ENCODE measurements at places on chromosomes 12 and 14.

DNA sequence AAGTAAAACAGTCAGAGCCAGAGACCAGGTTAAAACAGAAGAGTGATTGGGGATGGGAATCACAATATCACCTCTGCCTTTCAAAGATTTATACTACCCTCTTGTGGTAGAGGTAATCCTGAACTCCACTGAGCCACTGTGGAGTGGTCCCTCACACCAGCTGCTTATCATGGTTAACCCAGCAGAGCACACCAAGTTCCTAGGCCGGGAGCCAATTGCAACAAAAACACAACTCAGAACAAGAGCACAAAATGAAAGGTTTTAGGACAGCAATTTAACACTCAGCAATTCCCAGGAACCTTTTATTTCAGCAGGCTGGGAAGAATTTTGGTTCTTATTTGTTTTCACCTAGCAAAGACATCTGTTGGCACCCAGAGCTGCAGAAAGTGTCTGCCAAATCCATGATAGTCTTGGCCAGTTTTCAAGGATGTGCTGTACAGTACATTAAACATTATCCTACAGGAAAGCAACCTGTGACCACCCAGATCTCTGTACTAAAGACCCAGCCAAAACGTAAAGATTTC lies 220.5 kb upstream of the ATXN7L3B start:
- peak; percentile 40 for DNase-seq

DNA sequence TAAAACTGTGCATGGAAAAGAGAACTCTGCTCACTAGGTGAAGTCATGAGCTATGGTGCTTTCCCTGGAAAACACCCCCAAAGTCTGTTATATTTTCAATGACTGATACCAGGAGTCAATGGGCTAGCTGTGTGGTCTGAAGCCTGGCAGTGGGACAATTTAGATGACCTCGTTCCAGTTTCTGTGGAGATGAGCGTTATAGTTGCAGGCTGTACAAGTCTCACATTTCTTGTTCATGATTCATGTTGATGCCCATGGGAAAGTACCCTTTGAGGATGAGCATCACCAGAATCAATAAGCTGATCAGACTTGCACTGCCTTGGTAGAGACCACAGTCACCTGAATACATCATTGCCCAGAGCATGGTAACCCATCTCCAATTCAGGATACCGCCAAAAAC lies 70.7 kb downstream of the NOVA1 start:
- DNase-seq: no peak

DNA sequence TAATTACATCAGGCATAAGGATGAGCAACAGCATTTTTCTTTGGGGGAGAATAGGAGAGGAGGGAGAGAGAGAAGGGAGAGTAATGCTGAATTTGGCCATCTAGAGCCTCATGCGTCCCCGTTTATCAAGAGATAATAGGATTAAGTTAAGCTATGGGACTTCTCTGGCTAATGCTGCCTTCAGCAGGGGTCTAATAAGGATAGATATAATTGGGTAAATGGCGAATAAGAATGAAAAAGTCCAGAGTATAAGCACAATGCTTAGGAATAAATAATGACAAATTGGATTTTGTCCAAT lies 470.0 kb downstream of the EGLN3 start:
- DNase-seq: no peak

GRCh38 chr12:49733219-49734017 lies 7.9 kb upstream of the TMBIM6 start:
- DNase-seq: peak; percentile 27

DNA sequence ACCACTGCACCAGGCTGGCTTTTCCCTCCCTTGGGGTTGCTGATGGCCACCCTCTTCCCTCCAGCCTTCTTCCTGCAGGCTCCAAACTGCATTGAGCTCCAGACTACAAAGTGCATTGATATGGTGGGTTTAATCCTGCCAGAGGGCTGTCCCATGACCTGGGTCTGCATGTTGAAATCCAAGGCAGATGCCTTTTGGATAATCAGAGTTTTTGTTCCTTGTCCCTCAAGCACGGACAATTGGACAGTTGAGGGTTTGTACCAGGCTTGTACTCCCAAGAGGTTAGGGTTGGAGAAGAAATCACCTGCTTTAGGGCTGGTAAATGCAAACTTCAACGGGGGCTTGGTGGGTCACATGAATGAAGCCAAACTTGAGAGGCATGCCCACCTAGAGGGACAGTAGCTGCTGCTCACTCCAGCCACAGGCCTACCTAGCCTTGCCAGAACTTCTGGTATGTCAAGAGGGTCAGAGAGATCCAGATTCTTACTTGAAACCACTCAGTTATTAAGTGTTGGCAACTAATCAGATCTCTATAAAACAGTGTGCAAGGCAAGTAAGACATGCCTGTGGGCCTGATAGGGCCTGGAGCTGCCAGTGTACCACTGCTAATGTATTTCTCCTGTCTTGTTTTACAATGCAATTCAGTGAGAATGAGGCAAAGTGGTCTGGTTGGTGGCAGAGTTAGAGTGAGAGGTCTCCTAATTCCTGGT lies 21.7 kb upstream of the KRT83 start:
- no peak for DNase-seq

DNA sequence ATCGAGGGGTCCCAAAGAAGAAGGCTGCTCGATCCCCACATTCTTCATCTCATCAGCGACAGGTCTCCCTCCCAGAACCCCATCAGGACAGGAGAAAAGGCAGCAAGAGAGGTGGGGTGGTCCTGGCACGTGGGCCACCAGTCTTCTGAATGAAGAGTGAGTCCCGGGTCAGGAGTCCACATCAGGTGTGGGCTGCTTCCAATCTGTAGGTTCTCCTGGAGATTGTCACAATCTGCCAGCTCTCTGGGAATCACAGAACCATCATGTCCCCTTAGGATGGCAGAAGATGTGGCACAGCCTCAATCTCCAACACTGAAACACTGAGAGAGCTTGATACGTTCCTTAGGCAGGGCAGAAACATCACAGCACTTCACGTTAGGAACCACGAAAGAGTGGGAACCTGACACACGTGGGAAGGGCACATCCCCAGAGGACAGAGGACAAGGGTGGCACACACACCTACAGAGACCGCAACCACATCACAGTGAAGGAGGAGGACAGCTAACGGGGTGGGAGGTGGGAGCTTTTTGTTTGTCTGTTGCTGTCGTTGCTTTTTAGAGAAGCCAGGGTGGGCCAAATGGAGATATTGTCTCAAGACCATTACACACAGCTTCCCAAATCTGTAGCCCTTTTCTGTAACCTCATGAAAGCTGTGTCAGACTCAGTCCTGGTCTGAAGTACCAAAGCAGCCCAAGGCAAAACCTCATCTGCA lies 284.5 kb downstream of the DPF3 start:
- no peak for DNase-seq

DNA sequence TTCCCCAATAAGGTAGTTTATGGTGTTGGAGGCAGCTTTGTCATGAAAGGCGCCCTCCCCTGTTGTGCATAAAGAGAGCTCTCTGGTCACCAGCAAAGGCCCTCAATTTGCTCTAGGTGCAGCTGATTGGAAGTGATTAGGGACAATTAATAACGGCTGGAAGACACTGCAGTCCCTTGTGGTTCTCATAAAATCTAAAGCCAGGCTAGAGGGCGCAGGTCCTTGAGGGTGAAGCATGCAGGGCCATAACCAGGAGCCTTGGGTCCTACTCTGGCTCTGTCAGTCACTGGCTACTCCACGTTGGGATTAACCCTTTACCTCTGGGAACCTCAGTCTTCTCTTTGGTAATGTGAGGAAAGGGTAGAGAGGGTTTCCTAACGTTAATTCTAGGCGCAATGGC lies 1.9 kb downstream of the DAAM1 start:
- DNase-seq: no peak

Data from NT2/D1 (cell line).